ENCODE measurements at places on chromosomes 5 and 9.

DNA sequence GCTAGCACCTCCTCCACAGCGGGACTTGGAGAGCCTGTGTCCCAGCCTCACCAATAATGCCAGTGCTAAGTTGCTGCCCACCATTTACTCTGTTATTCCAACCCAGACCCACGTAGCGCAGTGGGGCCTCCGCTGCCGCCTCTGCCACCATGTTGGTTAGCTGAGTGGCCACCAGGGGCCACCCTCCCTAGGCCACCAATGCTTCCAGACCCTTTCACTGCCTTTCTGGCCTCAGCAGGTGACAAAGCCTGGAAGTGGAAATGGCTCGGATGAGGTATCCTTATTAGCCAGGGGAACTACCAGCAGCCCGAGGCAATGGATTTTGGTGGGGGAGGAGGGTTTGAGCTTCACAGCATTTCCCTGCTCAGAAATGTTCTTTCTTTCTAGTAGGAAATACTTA, 110.1 kb downstream of the OSTF1 start:
- no peaks in the 10 kb centered on the region for H3K4me1 ChIP-seq
- no peak for DNase-seq
- H3K27ac ChIP-seq: no peak overlapping the region
- H3K27me3 ChIP-seq: no peaks in the 10 kb centered on the region

DNA sequence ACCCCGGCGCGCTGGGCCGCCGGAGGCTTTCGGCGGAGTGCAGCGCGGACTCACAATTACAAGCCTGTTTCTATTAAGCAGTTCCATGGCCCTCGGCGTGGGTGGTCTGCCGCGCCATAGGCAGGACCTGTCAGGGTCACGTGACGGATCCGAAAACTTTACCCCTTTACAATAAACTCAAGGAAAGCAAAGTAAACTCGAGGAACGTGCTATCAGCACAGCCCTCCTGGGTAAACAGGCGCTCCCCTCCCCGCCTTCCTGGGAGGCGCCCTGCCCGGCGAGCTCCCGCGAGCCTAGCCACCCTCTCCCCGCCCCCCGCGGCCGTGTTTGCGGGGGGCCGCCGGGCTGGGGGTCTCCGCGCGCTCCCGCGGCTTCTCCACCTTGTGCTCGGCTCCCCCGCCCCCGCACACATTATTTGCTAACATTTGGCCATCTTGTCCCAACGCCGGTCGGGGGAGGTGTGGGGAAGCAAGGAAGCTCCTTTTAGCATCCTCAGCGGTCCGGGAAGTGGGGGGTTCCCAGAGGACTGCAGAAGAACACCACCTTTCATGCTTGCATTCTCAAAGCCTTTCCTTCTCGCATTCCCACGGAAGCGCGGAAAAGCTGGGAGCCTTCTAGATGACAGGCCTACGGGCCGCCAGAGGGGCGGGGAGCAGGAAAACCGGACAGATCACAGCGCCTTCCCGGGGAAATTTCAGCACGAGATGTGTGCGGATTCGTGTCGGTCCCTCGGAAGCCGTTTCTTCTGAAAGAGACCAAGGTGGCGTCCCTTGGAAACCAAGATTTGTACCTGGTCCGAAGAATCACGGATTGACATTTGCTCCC, at the start of gene PTCH1:
TSS of gene PTCH1 (minus strand) at position 238 of the 825 bp plus-strand sequence.
- H3K27ac ChIP-seq: no peak within 1 kb of the TSS
- no peaks in the 10 kb centered on the region for H3K36me3 ChIP-seq
- peak within 1 kb of the TSS; percentile 49 for H3K4me3 ChIP-seq
- peak; percentile 68 for DNase-seq

- H3K4me1 ChIP-seq: no peaks in the 10 kb centered on the region
- no peak overlapping the region for H3K27ac ChIP-seq
- no peaks in the 10 kb centered on the region for H3K36me3 ChIP-seq
- no peaks in the 10 kb centered on the region for H3K27me3 ChIP-seq
- no peak overlapping the region for H3K4me3 ChIP-seq
Measured at GRCh38 chr9:36884721-36885120, 149.3 kb downstream of the PAX5 start.

- peak overlapping the region; percentile 96 for H3K4me3 ChIP-seq
- DNase-seq: no peak
- H3K27ac ChIP-seq: peak overlapping the region; percentile 66
- no peaks in the 10 kb centered on the region for H3K27me3 ChIP-seq
- no peaks in the 10 kb centered on the region for H3K36me3 ChIP-seq
- peaks cover 6% of the 10 kb centered on the region for H3K4me1 ChIP-seq
Measured at GRCh38 chr9:85941622-85941940, 635 bp downstream of the NAA35 start.

GRCh38 chr9:127113191-127113972, 9.1 kb downstream of the ANGPTL2 start:
- peaks cover 16% of the 10 kb centered on the region for H3K4me1 ChIP-seq
- no peak for DNase-seq
- no peak overlapping the region for H3K4me3 ChIP-seq
- H3K36me3 ChIP-seq: no peaks in the 10 kb centered on the region
- H3K27me3 ChIP-seq: no peaks in the 10 kb centered on the region

GRCh38 chr5:131413605-131414559, 150.0 kb downstream of the CDC42SE2 start:
- no peak for DNase-seq
- H3K4me1 ChIP-seq: no peaks in the 10 kb centered on the region
- no peak overlapping the region for H3K4me3 ChIP-seq
- no peaks in the 10 kb centered on the region for H3K36me3 ChIP-seq
- H3K27me3 ChIP-seq: no peaks in the 10 kb centered on the region

- H3K36me3 ChIP-seq: no peaks in the 10 kb centered on the region
- no peaks in the 10 kb centered on the region for H3K27me3 ChIP-seq
- DNase-seq: peak; percentile 93
Measured at GRCh38 chr9:32526041-32526706, at the start of gene RIGI. TSS of gene RIGI (minus strand) at chr9:32526196. CDS start at chr9:32526166, 30 bp downstream.

Measured in ovary (tissue), 10 donors.